ENCODE measurements at places on chromosomes 4 and X.

DNA sequence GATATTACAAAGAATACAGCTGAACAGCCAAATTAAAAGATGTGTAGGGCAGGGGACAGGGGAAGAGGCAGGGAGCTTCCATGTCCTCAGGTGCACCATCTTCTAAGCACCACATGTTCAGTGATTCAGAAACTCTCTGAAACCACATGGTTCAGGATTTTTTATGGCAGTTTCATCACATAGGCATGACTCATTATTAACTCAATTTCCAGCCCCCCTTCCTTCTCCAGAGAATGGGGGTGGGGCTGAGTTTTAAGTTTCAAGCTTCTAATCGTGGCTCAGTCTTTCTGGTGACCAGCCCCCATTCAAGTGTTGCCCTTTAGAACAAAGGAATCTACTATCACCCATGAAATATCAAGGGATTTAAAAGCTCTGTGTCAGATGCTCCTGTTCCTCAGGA lies 317.8 kb upstream of the GALNT7 start:
- DNase-seq: no peak

- no peak for DNase-seq
Measured at GRCh38 chr4:122602277-122603142, 18.4 kb downstream of the IL21 start.

- no peak for DNase-seq
Measured at GRCh38 chrX:153478746-153479145, 8.4 kb upstream of the HAUS7 start.

DNA sequence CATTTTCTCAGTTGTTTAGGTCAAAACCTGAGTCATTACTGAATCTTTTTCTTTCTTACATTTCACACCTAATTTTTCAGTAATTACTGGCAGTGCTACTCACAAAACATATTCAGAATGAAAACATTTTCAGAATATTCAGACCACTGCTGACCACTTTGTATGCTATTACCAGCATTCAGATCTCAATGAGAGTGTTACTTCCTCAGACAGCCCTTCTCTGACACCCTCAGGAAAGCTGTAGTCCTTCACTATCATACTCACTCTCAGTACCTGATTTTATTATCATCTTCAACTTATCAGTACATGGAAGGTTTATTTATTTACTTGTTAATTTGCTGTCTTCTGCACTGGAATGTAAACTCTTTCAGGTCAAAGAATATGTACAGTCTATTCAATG lies 12.3 kb upstream of the ALB start:
- DNase-seq: no peak

DNA sequence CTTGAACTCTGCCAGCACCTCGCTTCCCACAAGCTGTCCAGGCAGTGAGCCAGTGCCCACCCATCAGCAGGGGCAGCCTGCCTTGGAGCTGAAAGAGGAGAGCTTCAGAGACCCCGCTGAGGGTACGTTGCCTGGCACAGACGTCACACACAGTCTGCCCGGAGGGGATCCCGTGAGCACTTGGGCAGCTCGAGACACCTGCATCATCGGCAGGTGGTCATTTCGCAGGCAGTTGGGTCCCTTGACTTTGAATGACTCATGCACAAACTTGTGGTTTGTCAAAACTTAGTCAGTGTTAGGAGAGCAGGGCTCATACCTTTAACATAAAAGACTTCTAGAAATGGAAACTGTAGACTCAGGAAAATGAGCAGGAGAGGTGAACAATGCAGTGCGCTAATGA lies 9.9 kb downstream of the TACC3 start:
- DNase-seq: no peak
